ENCODE measurements at places on chromosomes 13 and 19.

DNA sequence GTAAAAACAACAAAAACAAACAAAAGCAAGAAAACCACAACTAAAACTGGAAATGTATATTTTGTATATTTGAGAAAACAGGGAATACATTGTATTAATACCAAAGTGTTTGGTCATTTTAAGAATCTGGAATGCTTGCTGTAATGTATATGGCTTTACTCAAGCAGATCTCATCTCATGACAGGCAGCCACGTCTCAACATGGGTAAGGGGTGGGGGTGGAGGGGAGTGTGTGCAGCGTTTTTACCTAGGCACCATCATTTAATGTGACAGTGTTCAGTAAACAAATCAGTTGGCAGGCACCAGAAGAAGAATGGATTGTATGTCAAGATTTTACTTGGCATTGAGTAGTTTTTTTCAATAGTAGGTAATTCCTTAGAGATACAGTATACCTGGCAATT, 17.1 kb downstream of the KLF5 start:
- DNase-seq, result no peak

- peak; percentile 35 for DNase-seq
Measured at GRCh38 chr19:29860492-29860891, 48.7 kb downstream of the CCNE1 start.

DNA sequence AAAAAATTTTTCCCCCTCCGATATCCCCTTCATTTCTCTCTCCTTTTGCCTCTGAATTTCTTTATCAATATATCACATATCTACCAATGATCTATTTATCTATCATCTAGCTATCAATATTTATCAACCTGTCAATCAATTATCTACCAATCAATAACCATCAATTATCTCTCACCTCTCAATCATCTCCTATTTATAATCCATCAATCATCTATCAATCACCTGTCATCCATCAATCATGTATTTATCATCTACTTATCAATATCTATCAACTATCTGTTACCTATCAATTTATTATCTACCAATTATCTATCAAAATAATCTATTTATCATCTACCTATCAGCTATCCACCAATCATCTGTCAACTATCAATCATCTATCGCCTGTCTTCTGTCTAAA, 17.1 kb downstream of the MBD3L1 start:
- no peak for DNase-seq

GRCh38 chr13:66402066-66402465, 828.1 kb downstream of the PCDH9 start:
- DNase-seq, result no peak

DNA sequence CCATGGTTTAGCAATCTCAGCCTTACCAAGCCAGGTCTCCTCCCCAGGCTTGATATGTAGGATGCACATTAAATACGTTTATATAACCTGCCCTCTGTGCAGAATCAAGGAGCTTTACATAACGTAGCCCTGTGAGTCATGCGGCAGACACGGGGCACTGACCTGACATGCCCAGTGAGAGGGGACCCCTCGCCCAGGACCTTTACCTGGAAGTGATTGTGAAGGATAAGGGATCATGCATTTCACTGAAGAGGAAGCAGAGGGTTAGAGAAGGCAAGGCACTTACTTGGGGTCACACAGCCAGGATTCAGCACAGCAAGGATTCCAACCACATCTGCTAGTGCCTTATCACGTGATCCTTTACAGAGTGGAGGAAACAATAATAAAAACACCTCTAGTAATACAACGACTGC, 18.9 kb upstream of the FOSB start:
- no peak for DNase-seq

GRCh38 chr13:111401755-111402154, 81.3 kb downstream of the TEX29 start:
- no peak for DNase-seq

DNA sequence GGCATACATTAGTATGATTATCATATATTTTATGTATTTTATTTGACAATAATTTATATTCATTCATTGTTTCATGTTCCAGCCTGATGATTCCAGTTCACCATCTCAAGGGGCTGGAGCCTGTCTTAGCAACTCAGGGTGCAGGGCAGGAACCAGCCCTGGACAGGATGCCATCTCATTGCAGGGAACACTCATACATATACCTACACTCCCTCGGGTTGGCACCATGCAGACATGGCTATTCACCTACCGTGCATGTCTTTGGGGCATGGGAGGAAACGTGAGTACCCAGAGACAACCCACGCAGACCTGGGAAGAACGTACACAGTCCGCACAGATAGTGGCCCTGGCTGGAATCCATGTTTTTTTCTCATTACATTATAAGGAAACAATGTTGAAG, 151.0 kb upstream of the ZNF536 start:
- DNase-seq, result no peak
